LNCaP clone FGC (cell line): ENCODE measurements at places on chromosomes 3 and 15.

GRCh38 chr15:67841513-67841762 lies 1.6 kb upstream of the RNU6-1 start:
- no peak for DNase-seq

- DNase-seq, result no peak
These were observed 417.5 kb downstream of the RSL24D1 start for GRCh38 chr15:54779271-54779670.

DNA sequence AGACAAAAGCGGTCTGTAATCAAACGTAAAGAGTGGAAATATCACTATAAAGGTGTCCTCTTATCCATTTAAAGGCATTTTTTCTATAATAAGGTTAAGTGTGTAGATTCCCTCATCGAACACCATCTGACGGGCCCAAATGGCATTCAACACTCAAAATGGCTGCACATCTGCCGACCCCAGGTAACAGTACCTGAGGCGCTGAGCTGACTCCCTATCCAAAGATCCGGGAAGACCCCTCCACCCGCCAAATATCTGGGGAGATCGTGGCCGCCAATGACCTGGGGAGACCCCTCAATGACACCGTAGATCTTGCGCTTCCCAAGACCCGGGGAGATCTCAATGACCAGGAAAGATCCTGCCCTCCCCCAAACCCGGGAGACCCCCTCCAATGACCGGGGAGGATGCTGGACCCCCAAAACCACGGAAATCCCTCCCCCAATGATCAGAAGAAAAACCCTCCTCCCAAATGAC lies 476 bp downstream of the IP6K2 start:
- no peak for DNase-seq

DNA sequence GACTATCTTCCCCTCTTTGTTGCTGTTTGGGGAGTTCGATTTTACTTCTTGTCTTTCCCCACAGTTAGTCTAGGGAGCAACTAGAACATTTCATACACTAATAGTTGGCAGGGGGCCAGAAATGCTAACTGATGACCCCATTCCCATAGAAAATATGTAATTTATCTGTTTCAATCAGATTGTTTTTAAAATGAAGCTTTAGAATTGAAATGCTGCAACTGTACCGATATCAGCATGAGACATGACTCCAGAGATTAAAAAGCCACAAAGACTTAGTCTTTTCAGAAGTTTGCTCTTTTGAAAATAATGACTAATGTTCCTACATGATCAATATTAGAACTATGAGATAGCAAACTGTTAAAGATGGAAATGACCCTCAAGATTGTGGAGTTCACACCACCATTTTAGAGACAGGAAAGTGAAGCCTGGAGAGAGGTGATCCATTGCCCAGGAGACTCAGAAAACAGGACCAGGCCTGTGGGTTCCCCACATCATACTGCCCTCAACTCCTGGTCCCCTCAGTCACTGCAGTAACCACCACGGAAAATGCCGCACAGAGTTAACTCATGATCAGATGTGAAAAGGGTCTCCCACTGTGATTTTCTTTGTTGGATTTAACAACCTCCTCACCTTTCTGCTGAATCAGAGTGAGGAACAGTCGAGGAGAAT lies 130.3 kb downstream of the CHDH start:
- DNase-seq, result no peak

DNA sequence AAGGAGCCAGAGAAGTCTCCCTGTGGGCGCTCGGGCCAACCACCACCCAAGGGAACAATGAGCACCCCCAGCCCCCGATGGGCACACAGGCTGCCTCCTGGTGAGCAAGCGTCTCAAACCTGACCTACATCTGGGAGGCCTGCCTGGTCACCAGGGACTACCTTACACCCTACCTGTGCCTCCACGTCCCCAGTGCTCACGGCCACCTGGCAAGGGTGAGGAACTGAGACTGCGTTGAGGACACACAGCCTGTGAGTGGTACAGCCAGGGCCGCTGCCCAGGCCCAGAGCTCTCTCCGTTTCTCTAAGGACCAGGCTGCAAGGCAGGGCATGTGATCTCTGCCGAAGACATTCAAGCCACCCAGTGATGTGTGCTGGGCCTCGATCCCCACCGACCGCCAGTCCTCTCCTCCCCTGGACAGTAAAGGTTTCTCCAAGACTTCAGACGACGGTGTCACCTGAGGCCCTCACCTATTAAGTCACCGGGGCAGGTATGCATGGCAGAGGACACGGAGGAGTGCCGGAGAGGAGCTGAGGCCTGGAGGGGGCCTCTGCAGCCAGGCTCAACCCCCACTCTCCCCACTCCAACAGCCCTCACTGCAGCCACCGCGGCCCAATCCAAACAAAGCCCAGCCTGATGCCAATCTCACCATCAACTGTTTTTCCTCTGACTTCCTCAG lies 2.8 kb downstream of the GOLGA8A start:
- no peak for DNase-seq

DNA sequence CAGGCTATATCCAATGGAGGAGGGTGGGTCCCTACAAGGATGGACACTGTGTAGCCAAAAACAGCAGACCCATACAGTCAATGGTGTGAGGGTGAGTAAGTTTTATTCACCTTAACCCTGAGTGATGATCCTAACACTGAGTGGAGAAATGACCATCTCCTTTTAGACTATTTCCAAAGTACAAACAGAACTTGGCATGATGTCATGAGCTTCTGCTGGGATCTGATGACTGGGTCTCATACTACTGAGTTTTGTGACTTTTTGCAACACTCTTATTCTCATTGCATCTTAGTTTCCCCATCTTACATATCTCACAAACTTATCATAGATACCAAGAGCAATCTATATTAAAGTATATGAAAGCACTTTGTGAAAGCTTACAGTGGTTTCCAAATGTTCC lies 330.3 kb upstream of the CFAP20DC start:
- no peak for DNase-seq

- DNase-seq, result no peak
These were observed 38.5 kb upstream of the POLR2M start for GRCh38 chr15:57668016-57668415.

- no peak for DNase-seq
These were observed 308.1 kb downstream of the CHST2 start for GRCh38 chr3:143427631-143428030.

GRCh38 chr3:49265661-49266386 lies 11.2 kb downstream of the C3orf62 start:
- DNase-seq, result no peak

- DNase-seq, result no peak
These were observed 67.0 kb upstream of the GPR149 start for GRCh38 chr3:154496978-154497377.

DNA sequence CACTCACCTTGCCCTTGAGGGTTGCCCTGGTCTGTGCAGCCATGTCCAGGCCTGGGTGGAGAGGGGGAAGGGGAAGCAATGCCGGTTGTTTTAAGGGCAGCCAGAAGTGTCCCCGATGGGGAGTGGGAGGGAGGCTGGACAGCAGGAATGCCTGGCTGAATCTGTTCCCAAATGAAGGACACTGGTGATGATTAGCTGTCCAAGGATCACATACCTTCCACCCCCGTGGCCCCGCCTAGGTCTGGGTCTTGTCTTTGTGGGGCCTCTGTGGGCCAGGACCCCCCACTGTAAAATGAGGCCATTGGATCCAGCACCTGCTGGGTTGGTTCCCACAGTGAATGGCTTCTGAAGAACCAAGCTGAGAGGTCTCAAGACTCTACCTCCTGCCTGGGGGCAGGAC lies 71.4 kb downstream of the FBLN2 start:
- no peak for DNase-seq
